Stimulated activated CD8-positive, alpha-beta memory T cell treated with anti-CD3 and anti-CD28 coated beads, Interleukin-7, amount 100 ng/mL, for 1 hour (primary cell): ENCODE measurements at places on chromosomes 2 and 18.

- no peak for DNase-seq
These were observed 158.0 kb downstream of the CSRNP3 start for GRCh38 chr2:165627470-165627869.

DNA sequence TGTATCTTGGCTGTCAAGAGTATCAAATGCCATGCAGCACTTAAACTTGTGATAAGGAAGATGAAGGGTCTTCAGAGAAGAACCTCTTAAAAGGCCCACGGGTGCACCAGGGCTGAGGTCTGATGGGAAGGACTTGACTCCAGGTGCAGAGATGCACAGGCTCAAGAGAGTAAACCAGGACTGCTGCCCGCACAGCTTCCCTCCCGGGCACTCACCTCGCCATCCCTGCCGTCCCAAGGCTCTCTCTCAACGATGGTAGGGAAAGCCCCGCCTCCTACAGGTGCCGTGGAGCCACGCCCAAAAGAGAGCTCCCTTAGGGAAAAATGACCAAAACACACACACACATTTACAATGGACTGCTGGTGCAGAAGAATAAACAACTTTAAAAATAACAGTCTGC is 27.9 kb downstream of the PDIA6 start:
- no peak for DNase-seq

DNA sequence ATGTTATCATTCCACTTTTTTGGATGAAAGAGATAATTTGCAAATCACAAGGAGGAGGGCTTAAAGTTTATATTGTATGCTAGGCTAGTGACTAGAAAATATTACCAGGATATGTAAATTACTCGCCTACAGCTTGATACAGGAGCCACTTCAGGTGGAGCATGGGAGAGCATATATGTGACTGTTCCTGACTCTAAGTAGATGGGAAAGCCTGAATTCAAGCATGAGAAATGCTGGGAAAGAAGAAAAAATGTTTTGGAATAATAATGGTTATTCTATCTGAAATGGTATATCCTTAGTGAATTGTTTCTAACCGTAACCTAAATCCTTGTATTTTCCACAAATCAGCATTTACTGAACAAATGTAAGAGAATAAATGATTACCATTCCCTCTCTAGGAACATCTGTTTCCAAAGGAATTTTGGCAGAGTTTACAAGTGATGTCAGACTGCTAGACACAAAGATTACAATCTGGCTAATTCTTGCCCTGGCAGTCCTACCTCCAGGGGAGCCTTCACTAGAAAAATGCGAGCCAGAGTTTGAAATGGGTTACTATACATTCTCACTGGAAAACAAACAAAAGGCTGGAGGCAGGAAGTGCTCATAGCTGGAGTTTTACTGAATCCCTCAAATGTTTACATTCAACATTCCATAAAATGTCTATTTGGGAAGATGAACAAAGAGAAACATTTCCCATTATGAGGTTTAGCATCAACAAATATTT is 129.4 kb upstream of the MAPRE2 start:
- DNase-seq, result no peak

DNA sequence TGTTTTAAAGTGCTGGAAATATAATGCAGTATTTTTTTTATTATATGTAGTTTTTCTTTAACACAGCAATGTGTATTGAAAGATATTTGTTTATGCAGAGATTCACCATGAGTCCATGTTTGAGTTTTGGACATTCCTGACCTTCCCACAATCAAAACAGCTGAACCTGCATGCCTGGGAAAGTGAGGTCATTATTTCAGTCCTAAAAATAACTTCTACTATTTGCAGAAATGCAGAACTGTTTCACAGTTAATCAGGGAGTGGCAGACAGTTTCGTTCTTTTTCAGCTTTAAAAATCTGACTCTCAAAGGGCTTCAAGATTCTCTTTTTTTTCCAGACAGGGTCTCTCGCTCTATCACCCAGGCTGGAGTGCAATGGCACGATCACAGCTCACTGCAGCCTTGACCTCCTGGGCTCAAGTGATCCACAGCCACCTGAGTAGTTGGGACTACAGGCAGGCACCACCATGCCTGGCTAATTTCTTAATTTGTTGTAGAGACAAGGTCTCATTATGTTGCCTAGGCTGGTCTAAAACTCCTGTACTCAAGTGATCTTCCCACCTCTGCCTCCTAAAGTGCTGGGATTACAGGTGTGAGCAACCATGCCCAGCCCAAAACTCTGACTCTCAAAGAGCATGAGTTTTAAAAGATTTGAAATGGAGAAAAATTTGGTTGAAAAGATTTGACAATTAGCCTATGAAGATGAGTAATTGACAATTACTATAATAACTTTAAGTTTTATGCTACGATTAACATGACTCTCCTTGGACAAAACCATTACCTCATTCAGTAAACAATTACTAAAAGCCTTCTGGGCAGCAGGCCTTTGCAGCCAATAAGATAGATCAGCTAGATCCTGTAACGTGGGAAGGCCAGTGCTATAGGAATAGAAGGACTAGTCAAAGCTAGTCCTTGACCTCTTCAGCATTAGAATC is 5.0 kb upstream of the MYL12B start:
- DNase-seq, result no peak

GRCh38 chr18:33696332-33697162 is 118.5 kb downstream of the ASXL3 start:
- no peak for DNase-seq

- no peak for DNase-seq
These were observed 90.7 kb downstream of the STK39 start for GRCh38 chr2:168156661-168157060.

DNA sequence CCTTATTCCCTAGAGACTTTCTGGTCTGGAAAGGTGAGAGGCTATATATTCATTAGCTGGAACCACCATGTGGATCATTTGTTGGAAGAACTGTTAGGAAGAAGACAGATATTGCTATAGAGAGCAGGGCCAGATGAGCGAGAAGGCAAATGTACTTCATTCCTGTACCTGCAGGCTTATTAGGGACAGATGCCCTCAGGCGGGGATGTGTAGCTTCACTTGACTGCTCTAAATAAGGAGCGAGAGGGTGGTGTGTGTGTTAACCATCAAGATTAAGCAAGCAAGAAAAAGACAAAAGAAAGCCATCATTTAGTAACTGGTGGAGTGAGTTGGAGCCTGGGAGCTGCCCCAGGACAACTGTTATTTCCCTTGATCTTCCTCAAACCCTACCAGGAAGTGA is 36.4 kb downstream of the NEDD4L start:
- no peak for DNase-seq

DNA sequence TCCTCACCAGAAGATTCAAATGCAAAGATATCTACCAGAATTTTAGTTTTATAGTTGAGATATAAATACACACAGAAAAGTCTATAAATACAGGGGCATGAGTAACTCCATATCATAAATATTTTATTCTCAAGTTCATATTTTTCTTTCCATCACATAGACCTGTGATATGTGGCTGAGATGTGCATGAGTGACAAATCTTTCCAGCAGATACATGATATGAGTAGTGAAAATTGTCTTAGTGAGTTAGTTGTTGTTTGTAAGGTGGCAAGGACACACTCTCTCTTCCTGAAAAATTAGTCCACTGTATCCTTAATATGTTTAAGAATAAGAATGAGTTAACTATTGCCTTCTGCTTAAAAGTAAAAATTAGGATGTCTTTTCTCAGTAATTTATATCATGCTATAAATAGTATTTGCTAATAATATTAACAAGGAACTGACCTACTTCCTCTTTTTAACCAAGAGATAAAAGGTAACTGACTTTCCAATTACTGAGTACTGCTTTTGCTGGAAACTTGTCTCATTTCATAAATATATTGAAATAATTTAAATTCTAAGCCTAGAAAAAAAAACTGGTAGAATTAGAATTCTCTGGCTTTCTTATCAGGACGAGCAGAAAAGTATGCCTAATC is 85.2 kb upstream of the SESTD1 start:
- DNase-seq, result no peak
